Activated CD8-positive, alpha-beta memory T cell treated with anti-CD3 and anti-CD28 coated beads, Interleukin-2, amount 50 U/mL, for 4 hours (primary cell): ENCODE measurements at places on chromosomes 12 and 14.

- DNase-seq = no peak
These were observed 173.3 kb upstream of the FAR2 start for GRCh38 chr12:28975564-28976340.

- no peak for DNase-seq
These were observed 50.8 kb upstream of the AP4S1 start for GRCh38 chr14:30974628-30975027.

DNA sequence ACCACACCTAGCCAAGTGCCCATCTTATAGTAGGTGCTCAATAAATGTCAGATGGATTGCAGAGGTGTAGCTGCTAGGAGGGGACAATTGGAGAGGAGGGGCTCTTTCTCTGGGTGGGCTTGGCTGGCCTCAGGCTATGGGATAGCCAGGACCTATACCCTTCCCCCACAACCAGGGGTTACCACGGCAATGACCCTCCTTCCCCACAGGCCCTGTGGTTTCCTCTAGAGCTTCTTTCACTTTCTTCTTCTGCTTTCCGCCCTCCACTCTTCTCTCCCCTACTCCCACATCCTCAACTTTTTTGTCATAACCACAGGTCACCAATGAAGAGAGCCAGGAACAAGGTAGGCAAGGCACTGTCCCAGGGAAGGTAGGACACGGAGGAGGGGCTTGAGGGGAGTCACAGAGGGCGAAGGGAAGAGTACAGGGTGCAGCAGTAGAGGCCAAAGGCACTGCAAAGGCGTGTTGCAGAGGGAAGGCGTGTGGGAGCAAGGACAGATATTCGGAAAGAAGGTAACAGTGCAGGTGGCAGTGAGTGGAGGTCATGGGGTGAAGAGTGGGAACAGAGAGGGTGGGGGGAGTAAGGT is 1.9 kb upstream of the ITGB7 start:
- no peak for DNase-seq

DNA sequence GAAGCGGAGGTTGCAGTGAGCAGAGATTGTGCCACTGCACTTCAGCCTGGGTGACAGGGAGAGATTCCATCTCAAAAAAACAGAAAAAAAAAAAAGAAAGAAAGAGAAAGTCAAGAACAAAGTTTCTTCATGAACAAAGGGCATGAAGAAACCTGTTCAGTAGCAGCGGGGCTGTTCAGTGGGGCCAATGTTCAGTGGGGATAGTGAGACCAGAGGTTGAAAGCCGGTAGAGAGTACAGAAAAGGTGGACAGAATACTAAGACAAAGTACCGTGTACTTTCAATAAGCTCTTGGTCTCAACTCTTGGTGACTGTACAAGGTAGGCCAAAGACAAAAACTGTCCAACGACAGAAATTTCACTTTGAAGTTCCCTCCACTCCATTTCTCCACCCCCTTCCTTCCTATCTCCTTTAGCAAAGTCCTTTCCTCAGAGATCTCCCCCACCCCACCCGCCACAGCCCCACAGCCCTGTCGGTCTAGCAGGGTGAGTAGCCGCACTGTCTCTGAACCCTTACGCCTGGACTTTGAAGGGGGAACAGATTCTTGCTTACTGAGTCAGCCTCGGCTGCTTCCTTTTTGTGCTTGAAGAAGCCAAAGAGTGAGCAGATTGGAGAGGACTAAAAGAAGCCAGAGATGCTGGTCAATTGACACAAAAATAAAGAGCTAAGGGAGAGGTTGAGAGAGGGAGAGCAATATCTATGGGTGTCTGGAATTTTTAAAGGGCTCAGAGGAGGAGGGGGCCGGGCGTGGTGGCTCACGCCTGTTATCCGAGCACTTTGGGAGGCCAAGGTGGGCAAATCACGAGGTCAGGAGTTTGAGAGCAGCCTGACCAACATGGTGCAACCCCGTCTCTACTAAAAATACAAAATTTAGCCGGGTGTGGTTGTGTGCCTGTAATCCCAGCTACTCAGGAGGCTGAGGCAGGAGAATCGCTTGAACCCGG is 44.2 kb upstream of the FOS start:
- no peak for DNase-seq

- DNase-seq = no peak
These were observed 259.2 kb upstream of the NOVA1 start for GRCh38 chr14:26856876-26857518.

GRCh38 chr12:89497467-89497866 is 27.1 kb downstream of the GALNT4 start:
- no peak for DNase-seq

DNA sequence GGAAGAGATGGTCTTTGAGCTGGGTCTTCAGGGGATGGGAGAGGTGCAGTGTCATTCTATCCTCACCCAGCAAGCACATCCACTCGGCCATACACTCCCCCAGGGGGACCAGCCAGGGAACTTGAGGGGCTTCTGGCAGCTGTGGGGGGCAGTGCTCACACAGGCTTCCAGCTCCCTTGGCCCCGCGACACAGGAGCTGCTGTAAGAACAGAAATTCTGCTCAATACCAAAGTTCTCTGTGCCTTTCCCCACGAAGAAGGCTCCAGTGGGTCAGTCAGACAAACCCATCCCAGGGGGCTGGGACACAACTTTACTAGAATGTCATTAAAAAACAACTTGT is 289.1 kb upstream of the RTL1 start:
- DNase-seq = no peak

DNA sequence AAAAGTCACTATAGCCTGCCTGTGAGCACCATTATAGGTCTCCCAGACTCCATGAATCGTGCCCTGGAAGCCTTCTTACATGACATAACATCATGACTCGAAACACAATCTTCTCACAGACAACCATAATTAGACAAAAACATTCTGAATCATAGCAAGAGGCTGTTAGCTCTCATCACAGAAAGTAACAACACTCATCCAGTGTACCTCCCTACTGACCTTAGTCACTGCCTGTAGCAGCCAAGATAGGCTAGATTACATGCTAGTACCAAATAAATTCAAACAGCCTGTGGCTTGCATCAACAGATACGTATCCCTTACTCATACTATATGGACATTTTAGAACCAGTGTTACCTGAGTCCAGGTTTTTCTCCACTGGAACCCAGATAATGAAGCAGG is 663.8 kb upstream of the FOXG1 start:
- no peak for DNase-seq

- no peak for DNase-seq
These were observed 57.1 kb downstream of the DYRK2 start for GRCh38 chr12:67705394-67706370.

GRCh38 chr12:76266797-76267196 is 81.4 kb downstream of the BBS10 start:
- no peak for DNase-seq

GRCh38 chr14:59918824-59919569 is 947 bp upstream of the LRRC9 start:
- peak; percentile 14 for DNase-seq

DNA sequence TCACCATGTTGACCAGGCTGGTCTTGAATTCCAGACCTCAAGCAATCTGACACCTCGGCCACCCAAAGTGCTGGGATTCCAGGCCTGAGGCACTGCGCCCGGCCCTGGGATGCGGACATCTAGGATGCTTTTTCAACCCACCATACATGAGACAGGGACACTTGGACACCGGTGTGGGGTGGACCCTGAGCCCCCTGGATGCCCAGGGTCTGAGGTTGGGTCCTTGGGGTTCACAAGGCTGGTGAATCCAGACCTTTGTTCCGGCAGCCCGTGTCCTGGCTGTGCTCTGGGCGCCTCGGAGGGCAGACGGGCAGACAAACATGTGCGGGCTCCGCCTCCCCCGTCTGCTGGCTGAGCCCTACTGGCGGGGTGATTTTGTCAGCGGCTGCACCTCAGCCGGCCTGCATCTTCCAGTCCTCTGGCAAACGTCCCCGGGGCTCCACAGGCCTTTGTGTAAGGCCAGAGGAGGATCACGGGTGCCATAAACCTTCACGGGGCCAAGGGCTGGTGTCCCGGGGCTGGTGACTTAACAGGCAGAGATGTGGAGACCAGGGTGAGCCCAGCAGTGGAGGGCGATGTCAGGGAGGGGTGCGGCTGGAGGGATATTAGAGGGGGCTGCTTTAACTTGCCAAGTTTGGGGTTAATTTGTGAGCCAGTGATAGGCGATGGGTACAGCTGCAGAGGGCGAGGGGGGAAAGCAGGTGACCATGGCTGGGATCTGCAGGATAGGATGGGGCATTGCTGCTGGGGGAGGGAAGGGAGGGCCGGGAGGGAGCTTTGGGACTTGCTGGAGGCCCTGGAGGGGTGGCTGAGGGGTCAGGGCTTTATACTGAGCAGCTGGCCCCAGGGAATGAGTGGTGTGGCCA is 5.8 kb downstream of the ASPG start:
- DNase-seq = no peak

DNA sequence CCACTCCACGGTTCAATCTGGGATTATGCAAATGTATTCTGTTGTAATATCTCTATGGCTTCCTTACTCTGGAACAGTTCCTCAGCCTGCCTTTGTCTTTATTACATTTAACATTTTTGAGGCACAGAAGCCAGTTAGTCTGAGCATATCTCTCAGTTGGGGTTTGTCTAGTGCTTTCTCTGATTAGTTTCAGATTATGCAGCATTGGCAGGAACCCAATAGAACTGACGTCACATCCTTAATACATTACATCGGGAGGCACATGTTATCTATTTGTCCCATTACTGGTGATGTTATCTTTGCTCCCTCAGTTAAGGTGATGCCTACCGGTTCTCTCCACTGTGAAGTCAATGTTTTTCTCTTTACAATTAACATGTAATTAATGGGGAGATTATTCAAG is 62.4 kb downstream of the PPM1A start:
- no peak for DNase-seq

DNA sequence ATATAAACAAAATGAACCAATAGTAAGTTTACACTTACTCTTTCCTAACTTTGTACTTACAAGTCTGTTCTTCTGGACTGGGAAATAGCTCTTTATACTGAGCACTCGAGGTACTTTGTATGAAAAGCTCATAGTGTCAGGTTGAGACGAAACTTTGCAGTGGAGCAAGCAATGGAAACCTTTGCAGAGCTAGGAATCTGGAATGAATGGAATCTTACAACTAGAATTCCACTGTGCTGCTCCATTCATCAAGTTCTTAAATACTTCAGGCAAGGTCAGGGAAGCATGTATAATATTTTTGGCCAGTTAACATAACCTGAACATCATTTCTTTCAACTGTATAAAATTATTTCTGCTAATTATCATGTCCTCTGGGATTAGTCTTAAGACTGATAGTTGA is 1327.5 kb upstream of the FLRT2 start:
- no peak for DNase-seq

DNA sequence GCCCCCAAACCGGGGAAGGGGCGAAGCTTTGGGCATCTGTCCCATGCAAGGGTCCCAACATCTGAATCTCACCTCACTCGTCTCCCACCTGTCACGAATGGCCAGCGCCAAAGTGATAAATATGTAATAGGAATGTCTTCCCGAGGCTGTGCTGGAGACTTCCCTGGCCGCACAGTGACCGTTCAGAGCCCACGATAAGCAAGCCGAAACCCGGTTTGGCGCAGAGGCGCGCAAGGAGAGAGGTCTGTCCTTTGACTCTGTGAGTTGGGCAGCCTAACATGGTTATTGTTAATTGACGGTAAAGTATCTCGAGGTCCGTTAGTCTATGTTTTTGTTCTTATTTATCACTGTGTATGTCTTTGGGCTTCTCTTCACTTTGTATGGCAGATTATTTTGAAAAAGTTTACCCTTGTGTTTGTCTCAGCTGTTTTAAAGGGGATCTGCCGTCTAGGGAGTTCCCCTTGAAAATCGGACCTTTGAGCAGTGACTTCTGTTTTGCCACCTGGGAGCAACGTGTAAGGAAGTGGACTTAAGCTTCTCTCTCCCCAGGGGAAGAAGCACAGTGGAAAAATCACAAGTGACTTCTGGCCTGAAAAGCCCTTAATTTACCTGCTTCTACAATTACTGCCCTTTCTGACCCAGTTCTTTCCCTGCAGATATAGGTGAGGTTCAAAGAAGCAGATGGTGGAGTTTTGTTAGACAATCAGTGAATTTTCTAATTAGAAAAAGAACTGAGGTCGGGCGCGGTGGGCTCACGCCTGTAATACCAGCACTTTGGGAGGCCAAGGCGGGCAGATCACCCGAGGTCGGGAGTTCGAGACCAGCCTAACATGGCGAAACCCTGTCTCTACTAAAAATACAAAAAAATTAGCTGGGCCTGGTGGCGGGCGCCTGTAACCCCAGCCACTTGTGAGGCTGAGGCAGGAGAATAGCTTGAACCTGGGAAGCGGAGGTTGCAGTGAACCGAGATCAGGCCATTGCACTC is 1.1 kb upstream of the TM9SF1 start:
- DNase-seq = no peak

GRCh38 chr14:99681101-99681831 is 2.8 kb upstream of the CYP46A1 start:
- no peak for DNase-seq

GRCh38 chr14:101518611-101519473 is 42.5 kb upstream of the DIO3 start:
- no peak for DNase-seq

- DNase-seq = no peak
These were observed 10.9 kb downstream of the TCHP start for GRCh38 chr12:109910969-109911348.

- DNase-seq = peak; percentile 66
These were observed 48.7 kb upstream of the LALBA start for GRCh38 chr12:48618541-48618940.

DNA sequence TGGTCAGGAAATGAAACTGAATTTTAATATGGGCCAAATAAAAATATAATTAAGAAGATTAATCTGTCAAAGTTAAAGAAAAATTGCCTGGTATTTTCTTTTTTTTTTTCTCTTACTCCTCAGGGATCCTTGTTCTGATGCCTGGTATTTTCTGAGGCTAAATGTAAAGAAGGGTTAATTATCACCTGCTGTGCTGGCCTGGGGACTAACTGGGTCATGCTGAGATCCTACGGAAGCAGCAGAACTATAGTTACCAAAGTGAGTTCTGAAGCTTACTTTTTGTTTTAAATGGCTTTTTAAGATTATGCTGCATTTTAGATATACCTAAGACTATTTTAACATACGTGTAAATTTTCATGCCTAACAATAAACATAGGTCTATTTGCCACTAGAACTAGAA is 23.3 kb downstream of the ZC2HC1C start:
- no peak for DNase-seq

- no peak for DNase-seq
These were observed 30.4 kb downstream of the MANSC1 start for GRCh38 chr12:12319451-12320183.

- DNase-seq = peak; percentile 52
These were observed 2.1 kb downstream of the PLXNC1 start for GRCh38 chr12:94150240-94151121.

- no peak for DNase-seq
These were observed 2.1 kb upstream of the SLC11A2 start for GRCh38 chr12:51028126-51028812.

DNA sequence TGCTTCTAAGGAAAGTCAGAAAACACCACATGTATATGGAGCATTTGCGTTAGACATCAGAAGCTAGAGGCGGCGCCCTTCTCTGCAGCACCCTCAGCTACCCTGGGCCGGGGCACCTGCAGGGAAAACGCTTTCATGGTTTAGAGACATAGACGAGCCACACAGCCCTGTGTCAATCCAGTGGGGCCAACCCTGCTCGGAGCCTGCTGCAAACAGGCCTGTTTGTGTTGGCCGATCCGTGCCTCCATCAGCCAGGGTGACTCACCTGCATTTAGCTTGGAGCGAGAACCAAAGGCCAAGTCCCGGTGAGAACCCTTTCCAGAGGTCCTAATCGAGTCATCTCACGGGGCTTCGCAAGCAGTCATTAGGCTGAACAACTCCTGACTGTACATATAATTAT is 19.5 kb upstream of the FZD10 start:
- no peak for DNase-seq
